ENCODE measurements at places on chromosomes 11 and 22. TPM values are rescaled to one million over a fixed set of nuclear protein-coding genes. Genes with fewer than 3 reads are reported as not detected.

DNA sequence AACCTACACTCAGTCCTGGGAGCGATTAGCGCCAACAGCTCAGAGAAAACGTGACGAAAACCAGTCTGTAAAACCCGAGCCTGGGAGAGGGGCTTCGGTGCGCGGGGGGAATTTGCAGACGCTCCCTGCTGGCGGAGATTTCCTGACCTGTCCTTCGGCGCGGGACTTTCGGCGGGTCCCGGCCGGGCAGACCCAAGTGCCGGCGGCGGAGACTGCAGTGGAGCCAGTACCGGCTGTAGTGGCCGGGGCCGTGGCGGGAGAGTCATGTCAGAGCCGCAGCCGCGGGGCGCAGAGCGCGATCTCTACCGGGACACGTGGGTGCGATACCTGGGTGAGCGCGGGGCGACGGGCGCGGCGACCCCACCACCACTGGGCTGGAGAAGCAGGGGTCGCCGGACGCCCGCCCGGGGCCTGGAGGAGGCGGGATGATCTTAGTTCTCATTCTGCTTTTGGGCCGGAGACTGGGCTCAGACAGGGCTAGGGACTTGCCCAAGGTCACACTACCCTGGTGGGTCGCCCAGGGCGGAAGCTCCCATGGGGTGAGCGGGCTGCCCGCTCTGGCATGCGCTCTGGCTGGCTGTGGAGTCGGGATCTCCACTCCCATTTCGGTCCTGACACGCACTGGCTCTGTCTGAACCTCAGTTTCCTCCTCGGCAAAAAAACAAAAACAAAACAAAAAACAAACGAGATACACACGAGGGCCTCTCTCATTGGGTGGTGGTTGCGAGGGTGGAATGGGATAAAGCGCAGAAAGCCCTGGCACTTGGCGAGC lies at the start of gene MTFP1:
MTFP1 (plus strand) TSS at position 153 of the 772 bp plus-strand sequence; CDS start at position 265, 112 bp downstream.
- DNase-seq = peak; percentile 47

DNA sequence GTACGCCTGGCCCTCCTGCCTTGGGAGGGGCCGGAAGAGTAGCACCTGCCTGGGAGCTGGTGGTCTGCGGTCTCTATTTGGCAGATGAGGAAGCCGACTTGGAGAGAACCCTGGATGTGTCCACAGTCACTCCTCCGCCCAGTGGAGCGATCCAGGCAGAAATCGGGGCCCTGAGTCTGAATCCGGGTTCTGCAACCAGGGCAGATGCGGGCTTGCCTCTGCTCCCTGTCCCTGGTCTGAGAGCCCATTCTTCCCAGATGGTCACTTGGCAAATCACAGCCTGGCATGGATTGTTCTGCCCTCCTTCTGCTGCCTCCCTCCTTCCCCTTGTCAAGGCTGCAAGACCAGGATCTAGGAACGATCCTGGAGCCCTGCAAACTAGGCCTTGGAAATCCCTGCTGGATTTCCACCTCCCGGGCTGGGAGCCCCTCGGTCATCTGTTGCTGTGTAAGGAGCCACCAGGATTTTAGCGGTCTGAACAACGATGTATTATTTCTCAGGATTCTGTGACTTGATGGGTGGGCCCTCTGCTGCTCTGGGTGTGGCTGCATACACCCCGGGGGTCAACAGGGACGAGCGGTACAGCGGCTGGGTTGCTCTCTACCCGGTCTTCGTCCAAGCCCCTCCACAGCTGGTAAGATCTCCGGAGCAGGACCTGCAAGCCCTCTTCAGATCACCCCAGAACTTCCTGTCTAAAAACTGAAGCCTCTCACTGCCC lies 2.0 kb upstream of the ASCL2 start:
- DNase-seq = no peak

- DNase-seq = no peak
These were observed at the start of gene IRAG1 for GRCh38 chr11:10693509-10694081. Gene IRAG1, minus strand, starts transcription at chr11:10693755. Its CDS starts 153 bp downstream, at chr11:10693602.

TMEM151A gene
- total RNA-seq = 0.10 TPM

CHRM4 gene
- not detected for total RNA-seq

GRCh38 chr11:18140145-18140544 lies 7.8 kb downstream of the MRGPRX3 start:
- no peak for DNase-seq

CD3D gene
- not detected for total RNA-seq

OR2AT4 gene
- not detected for total RNA-seq

GRCh38 chr11:116853461-116854073 lies 16.1 kb upstream of the APOA1 start:
- peak; percentile 96 for DNase-seq

KBTBD3 gene
- total RNA-seq = 11.9 TPM

DNA sequence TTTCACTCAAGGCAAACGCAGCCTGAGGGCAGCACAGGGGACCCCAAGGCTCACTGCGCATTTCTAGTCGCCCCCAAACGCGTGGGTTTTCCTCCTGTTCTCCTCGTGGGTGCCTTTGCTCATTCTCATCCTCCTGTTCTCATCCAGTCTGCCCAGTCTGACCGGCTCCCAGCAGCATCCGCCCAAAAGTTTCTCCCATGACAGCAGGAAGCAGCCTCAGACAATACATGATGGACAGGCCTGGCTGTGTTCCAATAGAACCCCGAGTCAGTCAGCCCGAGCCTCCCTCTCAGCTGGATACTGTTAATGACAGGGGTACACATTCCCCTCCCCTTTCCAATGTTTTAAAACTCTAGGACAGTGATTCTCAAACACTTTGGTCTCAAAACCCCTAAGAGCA lies 22.5 kb upstream of the KRTAP5-7 start:
- DNase-seq = no peak

CNIH2 gene
- not detected for total RNA-seq

HEPHL1 gene
- 0.69 TPM for total RNA-seq

GRCh38 chr22:32794449-32795213 lies 6.9 kb upstream of the TIMP3 start:
- no peak for DNase-seq

ZNF215 gene
- total RNA-seq = 5.4 TPM

- no peak for DNase-seq
These were observed 426.1 kb downstream of the NTM start for GRCh38 chr11:131796541-131796940.

DNA sequence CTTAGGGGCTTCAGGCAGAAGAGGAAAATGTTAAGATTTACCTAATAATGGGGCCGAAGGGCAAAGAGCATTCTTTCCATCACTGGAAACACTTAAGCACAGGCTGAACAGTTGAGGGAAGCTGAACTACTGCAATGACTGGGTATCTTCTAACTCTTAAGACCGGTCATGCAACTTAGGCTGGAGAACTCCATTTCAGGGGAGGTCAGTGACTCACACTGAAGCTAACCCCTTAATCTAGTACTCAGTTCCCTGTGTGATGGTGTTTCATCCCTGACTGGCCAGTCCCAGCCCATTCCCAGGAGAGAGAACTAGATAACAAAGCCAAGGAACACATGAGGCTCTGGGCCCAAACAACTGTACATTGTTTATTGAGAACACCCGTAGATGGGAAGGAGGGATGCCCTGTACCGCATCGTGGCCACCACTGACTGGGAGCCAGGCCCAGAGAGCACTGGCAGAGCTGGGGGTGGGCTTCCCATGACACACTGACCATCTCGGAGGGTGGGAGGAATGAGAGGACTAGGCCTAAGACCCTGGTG lies 10.5 kb downstream of the RPL27A start:
- no peak for DNase-seq

DNA sequence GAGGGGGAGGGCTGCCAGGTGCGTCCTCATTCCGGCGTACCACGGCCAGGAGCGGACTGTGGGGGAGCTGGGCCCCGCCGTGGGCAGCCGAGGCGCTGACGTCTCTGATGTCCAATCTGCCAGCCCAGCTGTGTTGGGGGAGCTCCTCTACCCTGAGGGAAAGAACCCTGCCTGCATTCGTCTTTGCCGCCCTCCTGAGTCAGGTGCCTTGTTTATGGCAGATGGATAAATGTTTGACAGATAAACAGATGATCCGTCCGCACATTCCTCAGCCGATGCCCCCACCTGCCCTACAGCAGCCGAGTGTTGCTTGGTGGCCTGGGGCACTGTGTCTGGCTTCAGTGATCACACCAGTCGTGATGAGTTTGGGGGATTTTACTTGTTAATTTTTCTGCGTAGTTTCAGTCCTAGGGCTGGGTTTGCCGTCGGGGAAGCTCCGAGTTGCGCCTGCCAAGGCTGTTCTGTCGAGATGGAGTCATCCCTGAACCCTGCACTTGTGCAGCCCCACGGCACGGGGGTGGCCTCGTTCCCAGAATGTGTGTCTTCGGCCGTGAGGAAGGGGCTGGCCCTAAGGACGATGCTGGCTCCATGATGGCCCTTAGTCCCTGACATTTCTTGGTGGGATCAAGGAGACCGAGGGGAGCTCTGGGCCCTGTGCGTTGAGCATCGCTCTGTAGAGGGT lies 1083.9 kb downstream of the BRD1 start:
- no peak for DNase-seq

- DNase-seq = no peak
These were observed 45.3 kb downstream of the SMIM38 start for GRCh38 chr11:69201066-69201365.

ASPHD2 gene
- total RNA-seq = 5.6 TPM

Measured in renal cortical epithelial cell (primary cell).